CD14-positive monocyte (primary cell): ENCODE measurements at places on chromosomes 1 and 21.

- H3K4me3 ChIP-seq, result peak overlapping the region; percentile 76
- peaks cover 33% of the 10 kb centered on the region for H3K4me1 ChIP-seq
- no peaks in the 10 kb centered on the region for H3K27me3 ChIP-seq
- peak; percentile 51 for DNase-seq
These were observed 1.0 kb downstream of the ZBTB48 start for GRCh38 chr1:6580593-6581409.

DNA sequence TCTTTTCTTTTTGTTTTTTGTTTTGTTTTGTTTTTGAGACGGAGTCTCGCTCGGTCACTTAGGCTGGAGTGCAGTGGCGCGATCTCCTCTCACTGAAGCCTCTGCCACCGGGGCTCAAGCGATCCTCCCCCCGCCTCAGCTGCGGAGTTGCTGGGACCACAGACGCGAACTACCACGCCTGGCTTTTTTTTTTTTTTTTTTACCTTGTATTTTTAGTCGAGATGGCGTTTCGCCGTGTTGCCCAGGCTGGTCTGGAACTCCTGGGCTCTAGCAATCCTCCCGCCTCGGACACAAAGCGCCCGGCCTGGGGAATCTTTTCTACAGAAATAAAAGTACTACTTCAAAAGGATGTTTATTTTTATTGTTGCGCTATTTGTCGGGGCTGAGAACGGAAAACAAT is 1.1 kb upstream of the SETDB1 start:
- peak overlapping the region; percentile 71 for H3K4me3 ChIP-seq
- H3K27me3 ChIP-seq, result no peaks in the 10 kb centered on the region
- peaks cover 19% of the 10 kb centered on the region for H3K4me1 ChIP-seq
- H3K27ac ChIP-seq, result no peak overlapping the region
- DNase-seq, result no peak

DNA sequence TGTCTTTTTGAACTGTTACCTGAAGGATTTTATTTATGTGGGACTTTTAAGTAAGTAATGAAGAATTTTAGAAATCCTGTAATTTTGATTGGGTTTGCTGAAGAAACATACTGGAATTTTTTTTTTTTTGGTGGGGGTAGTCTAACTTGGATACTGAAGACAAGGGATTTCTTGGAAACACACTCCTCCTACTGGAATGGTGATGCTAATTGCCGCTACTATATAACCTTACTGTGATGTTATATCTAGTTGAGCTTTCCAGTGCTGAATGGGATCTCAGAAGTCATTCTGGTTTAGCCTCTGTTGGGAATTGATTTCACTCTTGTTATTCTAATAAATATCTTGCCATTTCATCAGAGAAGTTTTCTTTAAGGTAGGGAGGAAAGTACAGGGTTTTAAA is 8.4 kb downstream of the PPP2R5A start:
- no peaks in the 10 kb centered on the region for H3K36me3 ChIP-seq
- DNase-seq, result no peak
- peaks cover 53% of the 10 kb centered on the region for H3K4me1 ChIP-seq
- no peak overlapping the region for H3K4me3 ChIP-seq
- H3K27ac ChIP-seq, result peak overlapping the region; percentile 30

GRCh38 chr1:219276049-219276738 is 102.5 kb downstream of the LYPLAL1 start:
- H3K27ac ChIP-seq, result no peak overlapping the region
- H3K4me1 ChIP-seq, result no peaks in the 10 kb centered on the region
- H3K27me3 ChIP-seq, result no peaks in the 10 kb centered on the region
- no peaks in the 10 kb centered on the region for H3K36me3 ChIP-seq
- no peak overlapping the region for H3K4me3 ChIP-seq
- no peak for DNase-seq

DNA sequence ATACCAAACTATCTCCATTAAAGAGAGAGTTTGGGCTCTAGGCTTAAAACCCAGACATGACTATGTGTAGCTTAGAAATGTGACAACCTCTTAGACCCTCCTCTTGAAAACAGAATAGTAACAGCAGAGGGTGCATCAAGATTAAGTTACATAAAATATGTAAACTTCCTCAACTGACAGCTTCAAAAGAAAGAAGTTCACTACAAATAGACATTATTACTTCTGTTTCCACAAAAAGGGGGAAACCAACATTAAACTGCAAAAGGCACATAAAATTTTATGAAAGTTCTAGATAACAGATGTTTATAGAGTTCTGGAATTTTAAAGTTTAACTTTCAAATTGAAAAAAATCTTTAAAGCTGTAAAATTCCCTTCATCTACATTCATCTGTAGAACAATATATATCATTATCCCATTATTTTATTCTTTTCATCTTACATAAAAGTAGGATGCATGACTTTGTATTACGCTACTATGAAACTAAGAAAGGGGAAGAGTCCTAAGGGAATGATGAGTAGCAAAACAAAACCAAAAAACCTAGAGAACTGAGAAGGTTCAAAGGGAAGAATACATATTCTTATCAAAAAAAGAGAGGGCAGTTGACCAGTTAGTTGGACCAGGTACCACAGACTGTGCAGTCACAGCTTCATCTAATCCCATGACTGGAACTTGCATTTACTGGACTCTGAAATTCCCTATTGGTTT is 177.0 kb downstream of the SIPA1L2 start:
- no peak overlapping the region for H3K27ac ChIP-seq
- no peaks in the 10 kb centered on the region for H3K36me3 ChIP-seq
- H3K4me3 ChIP-seq, result no peak overlapping the region
- peak; percentile 4 for DNase-seq
- H3K4me1 ChIP-seq, result peaks cover 26% of the 10 kb centered on the region
- H3K27me3 ChIP-seq, result no peaks in the 10 kb centered on the region
